EL (cell line): ENCODE measurements at places on chromosomes 4 and X.

- DNase-seq, result no peak
Measured at GRCh38 chr4:2333356-2333841, 71.5 kb upstream of the MXD4 start.

GRCh38 chrX:78019586-78020483 lies 50.4 kb upstream of the PGAM4 start:
- DNase-seq, result no peak

GRCh38 chr4:128481752-128482480 lies 194.3 kb upstream of the PGRMC2 start:
- no peak for DNase-seq

- peak; percentile 64 for DNase-seq
Measured at GRCh38 chr4:106671716-106672115, 303.1 kb upstream of the GIMD1 start.

DNA sequence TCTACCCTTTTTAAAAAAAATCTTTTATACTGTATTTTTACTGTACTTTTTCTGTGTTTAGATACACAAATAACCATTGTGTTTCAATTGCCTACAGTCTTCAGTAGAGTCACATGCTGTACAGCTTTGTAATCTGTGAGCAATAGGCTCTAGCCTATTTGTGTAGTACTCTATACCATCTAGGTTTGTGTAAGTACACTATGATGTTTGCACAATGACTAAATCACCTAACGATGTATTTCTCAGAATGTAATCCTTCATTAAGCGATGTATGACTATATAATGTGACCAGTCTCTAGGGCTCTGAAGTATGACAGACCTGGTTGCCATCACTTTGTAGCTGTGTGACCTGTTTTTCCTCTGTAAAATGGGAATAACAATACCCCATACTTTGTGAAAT lies 14.2 kb upstream of the DCAF4L1 start:
- DNase-seq, result no peak

DNA sequence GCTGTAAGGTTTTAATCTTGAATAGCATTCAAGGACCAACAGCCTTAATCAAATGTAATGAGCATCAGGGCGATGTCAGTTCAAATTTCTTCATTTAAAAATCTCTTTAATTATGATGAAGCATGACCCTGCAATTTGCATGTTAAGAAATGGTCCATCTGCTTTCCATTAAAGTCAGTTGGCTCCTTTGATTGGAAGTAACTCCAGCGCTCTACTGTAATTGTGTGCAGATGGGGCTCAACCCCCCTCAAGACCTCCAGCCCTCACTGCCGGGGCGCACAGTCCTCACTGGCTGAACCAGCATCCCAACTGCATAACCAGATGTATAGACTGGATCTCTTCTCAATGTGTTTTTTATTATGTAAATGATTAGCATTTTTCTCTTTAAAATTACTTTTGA lies 126.9 kb downstream of the VCX3B start:
- no peak for DNase-seq

DNA sequence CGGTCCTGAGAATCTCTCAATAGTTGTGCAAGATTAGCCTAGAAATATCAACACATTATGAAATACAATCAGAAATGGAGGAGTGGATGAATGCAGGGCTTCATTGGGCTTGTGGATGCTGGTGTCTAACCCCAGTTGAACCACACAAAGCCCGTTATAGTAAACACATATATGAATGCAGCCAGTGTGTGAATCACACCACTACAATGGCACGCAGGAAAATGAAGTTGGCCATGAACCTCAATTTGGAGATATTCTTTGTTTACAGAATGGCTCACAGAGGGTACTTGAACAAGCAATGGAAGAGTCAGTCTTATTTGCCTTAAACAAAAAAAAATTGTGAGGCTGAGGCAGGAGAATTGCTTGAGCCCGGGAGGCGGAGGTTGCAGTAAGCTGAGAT lies 57.8 kb downstream of the SOD3 start:
- no peak for DNase-seq

DNA sequence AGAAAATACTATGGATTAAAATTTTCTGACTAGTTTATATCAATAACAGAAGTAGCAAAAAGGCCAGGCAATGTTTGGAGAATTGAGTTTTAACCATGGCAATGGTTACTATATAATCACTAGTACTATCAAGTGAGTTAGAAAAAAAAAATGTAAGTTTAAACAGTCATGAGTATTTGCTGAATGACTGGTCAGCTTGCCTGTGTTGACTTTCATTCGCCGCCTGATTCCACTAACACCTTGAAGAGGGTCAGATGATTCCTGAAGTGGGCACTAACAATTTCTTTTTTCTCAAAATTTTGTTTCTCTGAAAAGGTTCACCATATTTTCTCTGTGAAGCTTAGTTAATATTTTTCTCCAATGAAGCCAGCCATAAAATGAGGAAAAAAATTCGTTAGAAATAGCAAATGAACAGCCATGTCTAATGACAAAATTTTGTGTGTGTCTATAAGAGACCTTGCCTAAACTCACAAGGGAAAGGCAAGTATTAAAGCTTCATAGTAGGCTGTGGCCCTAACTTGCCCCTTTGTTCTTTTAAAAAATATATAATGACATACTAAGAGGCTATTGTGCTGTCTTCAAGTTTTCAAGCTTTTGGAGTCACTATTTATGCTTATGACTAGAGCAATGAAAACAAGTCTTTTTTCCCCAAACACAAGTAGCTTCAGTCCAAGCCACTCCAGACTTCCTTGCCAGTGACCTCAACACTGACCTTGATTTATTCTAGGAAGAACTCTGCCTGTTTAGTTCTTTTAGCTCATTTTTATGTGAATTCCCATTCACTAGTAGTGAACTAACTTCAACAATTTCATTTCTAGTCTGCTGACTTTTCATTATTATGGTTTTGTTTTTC lies 18.4 kb upstream of the FHDC1 start:
- DNase-seq, result no peak

DNA sequence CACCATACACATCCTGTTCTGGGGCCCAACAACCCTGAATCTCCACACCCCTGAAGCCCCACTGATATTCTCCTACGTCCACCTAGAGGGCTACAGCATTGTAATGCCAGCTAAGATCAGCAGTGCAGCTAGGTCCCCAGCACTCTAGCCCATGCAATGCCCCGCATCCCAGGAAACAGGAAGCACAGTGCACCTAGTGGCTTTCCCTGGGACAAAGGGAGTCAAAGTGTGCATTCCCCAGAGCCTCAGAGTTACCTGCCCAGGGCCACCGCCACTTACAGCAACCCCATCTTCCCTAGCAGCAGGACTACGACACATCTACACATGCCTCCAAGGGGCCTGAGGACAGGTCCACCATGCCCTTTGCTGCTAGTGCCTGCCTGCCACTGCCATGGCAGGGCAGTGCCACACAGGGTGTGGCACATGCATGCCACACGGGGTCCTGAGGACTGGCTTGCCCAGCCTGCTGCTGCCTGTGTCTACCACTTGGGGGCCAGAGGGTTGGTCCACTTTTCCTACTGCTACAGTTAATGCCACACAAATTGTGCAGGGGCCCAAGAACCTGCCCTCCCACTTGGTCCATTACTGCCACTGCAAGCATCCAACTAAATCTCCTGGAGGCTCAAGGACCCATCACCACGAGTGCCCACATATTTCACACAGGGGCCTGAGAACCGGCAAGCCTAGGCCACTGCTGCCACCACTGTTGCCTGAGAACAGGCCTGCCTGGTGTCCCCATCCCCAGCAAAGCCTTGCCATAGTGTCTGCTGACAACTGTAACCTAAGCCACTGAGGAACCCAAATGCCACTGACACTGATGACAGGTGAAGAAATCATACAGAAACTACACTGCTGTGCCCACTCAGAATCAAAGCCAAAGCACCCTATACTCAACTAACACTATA lies 23.7 kb downstream of the TLR6 start:
- no peak for DNase-seq

DNA sequence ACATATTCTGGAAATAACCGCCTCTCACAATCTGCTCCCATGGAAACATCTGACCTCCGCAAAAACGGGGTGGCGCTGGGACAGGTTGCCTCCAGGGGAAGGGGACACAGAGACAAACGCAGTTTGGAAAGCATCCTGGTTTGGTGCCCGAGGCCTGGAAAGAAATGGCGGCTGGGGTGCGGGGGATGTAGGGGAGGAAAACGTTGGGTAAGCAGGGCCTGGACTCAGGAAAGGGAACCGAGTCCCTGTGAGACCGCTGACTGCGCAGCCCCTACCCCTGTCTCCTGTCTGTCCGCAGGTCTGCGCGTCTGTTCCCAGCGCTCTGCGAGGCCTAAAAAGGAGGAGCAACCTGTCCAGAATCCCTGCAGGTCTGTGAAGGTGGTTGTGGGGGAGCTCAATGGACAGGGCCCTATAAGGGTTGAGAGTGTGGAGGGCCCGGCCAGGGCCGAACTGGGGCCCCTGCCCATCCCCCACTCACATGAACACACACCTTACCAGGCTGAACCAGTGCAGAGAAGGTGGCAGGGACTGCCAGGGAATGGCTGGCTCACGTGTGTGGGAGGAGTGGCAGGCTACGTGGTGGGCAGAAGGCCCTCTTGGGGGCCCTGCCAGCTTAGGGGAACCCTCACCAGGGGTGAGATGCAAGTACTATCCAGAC lies 672 bp downstream of the TCEAL3 start:
- DNase-seq, result no peak

DNA sequence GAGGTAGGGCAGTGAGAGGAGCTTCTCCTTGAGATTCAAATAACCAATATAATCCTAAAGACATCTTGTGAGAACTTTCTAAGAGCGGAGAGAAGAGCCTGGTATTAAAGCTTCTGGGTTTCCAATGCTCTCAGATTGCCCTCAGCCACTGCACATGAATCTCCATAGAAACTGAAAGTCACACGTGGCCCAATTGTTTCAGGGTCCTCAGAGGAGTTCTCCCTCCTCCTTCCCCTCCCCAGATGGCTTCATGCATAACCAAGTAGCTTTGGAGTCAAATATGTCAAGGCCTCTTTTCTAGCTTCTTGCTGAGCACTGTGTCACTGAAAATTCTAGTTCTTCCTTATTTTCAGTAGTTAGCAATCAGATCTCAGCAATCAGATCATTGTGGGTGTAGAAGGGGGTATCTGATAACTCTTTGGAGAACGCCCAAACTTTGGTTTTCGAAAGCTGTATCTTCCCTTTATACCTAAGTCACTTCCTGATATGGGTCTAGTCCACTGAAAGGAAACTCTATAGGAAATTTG lies 2.2 kb downstream of the BTK start:
- DNase-seq, result no peak

DNA sequence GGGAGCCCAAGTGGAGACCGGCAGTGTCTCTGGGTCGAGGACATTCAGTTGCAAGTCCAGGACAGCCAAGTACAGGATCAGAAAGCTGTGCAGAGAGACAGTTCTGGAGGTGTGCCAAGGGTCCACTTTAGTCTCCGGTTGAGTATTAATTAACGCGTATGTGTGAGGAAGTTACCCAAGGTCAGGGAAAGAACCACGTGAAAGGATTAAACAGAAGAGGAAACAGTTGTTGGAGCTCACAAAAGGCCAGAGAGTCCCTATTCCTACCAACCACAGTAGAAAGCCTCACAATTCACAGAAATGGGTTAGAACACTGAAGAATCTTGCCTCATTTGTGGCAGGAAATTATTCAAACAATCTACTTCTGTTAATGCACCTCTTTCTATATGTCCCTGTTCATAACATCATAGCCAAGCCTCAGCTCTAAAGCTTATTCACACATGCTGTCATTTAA lies 17.9 kb upstream of the NSUN7 start:
- no peak for DNase-seq

DNA sequence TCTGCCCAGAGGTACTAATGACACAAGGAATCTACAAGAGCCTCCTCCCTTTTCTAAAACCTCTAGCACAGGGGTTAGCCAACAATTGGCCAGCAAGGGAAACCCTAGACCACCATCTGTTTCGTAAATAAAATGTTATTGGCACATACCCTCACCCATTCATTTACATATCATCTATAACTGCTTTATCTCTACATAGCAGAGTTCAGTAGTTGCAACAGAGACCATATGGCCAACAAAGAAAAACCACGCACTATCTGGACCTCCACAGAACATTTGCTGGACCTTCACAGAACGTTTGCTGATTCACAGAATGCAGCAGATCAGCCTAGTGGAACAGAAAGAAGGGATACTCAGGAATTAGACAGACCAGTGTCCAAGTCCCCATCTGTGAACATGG lies 9.4 kb downstream of the SLC2A9 start:
- DNase-seq, result no peak

GRCh38 chr4:31741326-31741725 lies 1021.2 kb downstream of the PCDH7 start:
- no peak for DNase-seq

DNA sequence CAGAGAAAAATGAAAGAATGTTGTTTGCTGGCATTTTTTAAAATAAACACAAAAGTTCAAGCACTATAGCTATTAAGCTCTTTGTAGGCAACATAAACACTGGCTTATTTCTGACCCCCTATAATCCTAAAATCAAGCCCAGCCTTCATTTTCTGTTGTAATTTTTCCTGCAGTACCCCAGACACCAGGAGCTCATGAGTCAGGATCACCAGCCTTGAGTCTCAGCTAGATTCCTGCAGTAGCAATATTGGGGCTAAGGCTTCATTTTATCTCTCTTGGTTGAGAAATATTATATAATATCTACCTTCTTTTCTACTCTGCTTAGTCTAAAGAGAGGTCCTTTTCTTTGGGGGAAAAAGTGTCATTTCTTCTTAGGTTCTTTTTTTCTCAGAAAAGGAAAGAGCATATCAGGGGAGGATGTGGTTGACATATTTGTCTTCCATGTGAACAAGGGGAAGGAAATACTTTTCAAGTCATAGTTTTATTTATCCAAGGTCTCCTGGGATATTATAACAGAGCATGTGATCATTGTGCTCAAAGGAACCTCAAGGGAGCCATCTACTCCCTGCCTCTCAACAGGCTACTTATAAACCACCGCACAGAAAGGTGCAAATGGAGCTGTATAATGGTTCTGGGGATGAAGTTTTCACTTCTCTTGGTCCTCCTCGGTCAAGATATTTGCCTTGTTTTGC lies 678.3 kb upstream of the NR3C2 start:
- DNase-seq, result peak; percentile 8

DNA sequence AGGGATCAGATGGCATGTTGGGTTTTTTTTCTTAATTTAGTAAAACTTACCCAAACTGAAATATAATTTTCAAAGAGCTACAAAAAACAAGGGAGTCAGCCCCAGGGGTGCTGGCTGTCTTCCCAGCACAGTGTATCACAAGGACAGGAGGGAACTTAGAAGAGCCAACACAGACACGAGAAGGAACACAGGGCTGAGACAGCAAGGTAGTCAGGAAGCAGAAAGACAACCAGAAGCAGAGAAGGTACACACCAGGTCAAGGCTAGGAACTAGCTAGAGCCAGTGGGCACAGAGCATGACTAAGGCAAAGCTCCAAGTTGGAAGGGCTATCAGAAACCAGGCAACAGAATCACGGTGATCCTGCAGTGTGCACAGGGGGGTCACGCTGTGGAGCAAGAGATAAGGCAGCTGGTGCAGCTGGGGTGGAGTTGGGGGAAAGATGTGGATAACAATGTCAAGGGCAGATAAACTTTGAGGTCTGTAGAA lies 168.7 kb downstream of the NR3C2 start:
- no peak for DNase-seq
